ENCODE measurements at places on chromosomes 7 and 10. TPM values are rescaled to one million over a fixed set of nuclear protein-coding genes. Genes with fewer than 3 reads are reported as not detected.
A peak's percentile ranks its signal among the peaks of the same experiment; 100 is the strongest.

DNA sequence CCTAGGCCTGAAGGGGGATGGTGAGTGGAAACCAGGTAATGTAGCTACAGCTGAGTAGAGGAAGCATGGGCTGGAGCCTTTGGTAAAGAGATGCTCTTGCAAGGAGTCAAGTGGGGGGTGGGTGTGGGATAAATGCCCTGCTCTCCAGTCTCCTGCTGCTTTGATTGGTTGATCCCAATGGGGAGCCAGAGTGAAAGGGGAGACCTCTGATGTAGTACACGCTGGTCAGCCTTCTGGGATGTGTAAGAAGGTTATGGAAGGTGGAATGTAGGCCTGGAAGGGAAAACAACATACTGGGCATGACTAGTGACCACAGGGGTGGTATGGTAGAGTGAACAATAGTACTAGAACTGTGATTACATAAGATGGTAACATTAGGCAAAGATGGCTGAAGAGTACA lies 44.3 kb downstream of the TET1 start:
- H3K27ac ChIP-seq = no peak overlapping the region
- peaks cover 6% of the 10 kb centered on the region for H3K4me1 ChIP-seq
- H3K27me3 ChIP-seq = no peaks in the 10 kb centered on the region
- H3K36me3 ChIP-seq = no peaks in the 10 kb centered on the region

Gene CCDC172
- total RNA-seq = not detected

DNA sequence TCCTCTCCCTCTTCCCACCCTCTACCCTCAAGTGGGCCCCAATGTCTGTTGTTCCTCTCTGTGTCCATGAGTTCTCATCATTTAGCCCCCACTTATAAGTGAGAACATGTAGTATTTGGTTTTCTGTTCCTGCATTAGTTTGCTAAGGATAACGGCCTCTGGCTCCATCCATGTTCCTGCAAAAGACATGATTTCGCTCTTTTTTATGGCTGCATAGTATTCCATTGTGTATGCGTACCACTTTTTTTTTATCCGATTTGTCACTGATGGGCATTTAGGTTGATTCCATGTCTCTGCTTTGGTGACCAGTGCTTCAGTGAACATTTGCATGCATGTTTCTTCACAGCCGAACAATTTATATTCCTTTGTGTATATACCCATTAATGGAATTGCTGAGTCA lies 51.7 kb upstream of the ATP6V0A4 start:
- no peaks in the 10 kb centered on the region for H3K4me1 ChIP-seq
- H3K27me3 ChIP-seq = no peaks in the 10 kb centered on the region
- H3K27ac ChIP-seq = no peak overlapping the region
- H3K36me3 ChIP-seq = no peaks in the 10 kb centered on the region
- DNase-seq = no peak

- no peaks in the 10 kb centered on the region for H3K27me3 ChIP-seq
- DNase-seq = no peak
- H3K4me1 ChIP-seq = no peaks in the 10 kb centered on the region
- no peaks in the 10 kb centered on the region for H3K36me3 ChIP-seq
- H3K27ac ChIP-seq = no peak overlapping the region
- H3K4me3 ChIP-seq = no peak overlapping the region
These were observed 40.0 kb downstream of the CLIP2 start for GRCh38 chr7:74329225-74329624.

Gene STOX1
- 0.81 TPM for total RNA-seq

Gene CHRM2
- total RNA-seq = 0.25 TPM

- H3K36me3 ChIP-seq = no peaks in the 10 kb centered on the region
- H3K4me1 ChIP-seq = no peaks in the 10 kb centered on the region
- peak; percentile 54 for DNase-seq
- no peak within 1 kb of the TSS for H3K27ac ChIP-seq
- no peaks in the 10 kb centered on the region for H3K27me3 ChIP-seq
These were observed at the start of gene RET for GRCh38 chr10:43076876-43077420. TSS of gene RET (plus strand) at chr10:43077069. CDS start at chr10:43077259, 190 bp downstream.

Gene PNLIPRP2
- not detected for total RNA-seq

- no peaks in the 10 kb centered on the region for H3K27me3 ChIP-seq
- no peak overlapping the region for H3K27ac ChIP-seq
- no peaks in the 10 kb centered on the region for H3K36me3 ChIP-seq
- H3K4me1 ChIP-seq = no peaks in the 10 kb centered on the region
These were observed 188.1 kb downstream of the MYOF start for GRCh38 chr10:93293999-93294398.

DNA sequence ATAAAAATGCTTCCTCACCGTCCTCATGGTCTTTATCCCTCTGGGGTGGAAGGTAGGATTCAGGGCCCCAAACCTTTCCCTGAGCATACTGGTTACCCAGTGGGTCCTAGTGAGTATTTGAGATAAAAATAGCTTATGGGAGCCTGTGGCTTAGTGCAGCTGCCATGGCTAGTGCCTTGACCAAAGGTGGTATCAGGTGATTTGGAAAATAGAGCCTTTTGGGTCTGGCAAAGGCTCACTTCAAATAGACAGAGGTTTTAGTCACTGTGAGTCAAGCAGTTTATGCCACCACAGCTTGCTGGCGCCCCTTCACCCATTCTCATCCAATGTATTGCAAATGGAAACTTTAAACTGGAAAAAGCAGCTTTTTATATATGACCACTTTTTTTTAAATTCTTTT lies 30.4 kb downstream of the PLAU start:
- no peak overlapping the region for H3K4me3 ChIP-seq
- no peaks in the 10 kb centered on the region for H3K4me1 ChIP-seq
- no peaks in the 10 kb centered on the region for H3K36me3 ChIP-seq
- no peak for DNase-seq

Gene TSPAN33
- total RNA-seq = 26.7 TPM

Gene GJC3
- total RNA-seq = 0.40 TPM

DNA sequence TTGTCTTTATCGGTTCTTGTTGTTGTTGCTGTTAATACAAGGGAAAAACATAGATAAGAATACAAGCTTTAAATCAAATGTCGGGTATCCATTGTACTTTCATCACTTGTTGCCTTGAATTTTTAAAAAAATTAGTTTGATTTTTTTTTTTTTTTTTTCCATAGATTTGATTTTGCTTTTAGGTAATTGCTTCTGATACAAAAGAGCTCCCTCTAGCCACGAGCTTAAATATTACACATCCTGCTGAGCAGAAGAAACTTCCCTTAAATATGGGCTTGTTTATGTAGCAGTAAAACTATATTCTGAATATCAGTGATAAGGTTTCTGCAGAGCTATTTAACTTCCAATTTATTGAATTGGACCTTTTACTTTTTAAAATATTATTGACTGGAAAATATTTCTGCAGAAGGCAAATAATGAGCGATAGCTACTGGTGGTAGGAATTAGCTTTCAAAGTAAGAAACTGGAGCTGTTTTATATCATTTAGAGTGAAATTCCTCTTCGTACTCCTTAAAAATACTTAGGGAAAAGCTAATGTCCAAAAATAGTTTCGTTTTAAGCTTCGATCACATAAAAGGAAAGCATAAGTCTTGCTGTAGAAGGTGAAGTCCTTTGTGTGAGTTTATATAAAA lies 216.9 kb downstream of the POLR1F start:
- no peak overlapping the region for H3K27ac ChIP-seq
- H3K36me3 ChIP-seq = no peaks in the 10 kb centered on the region
- H3K27me3 ChIP-seq = no peaks in the 10 kb centered on the region
- DNase-seq = no peak

Gene ARID5B
- 2.7 TPM for total RNA-seq

Gene PIK3AP1
- total RNA-seq = 174 TPM

Gene CTTNBP2
- 2.3 TPM for total RNA-seq

Gene CEP55
- 0.20 TPM for total RNA-seq

Gene OPN1SW
- total RNA-seq = not detected

Gene POLD2
- 73.4 TPM for total RNA-seq

GRCh38 chr7:157046681-157047080 lies 36.2 kb upstream of the MNX1 start:
- H3K4me1 ChIP-seq = no peaks in the 10 kb centered on the region
- H3K27ac ChIP-seq = no peak overlapping the region
- H3K27me3 ChIP-seq = no peaks in the 10 kb centered on the region

DNA sequence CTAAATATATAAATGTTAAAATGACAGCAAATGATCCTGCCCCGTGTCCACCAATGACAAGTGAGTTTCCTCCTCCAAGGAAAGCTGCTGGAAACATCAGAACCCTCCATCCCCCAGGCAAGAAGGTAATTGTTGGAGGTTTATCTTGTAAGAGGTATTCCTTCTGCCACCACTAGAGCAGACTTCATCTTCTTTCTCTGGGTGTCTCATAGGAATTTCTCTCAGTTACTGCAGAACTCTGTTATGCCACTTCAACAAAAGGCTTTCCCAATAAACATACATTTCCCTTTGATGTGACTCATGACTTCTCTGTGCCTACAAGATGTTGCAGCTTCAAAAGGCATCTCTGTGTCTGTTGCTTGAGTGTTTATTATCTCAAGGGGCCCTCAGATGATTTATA lies 279.1 kb downstream of the BMPER start:
- H3K27me3 ChIP-seq = no peaks in the 10 kb centered on the region
- no peaks in the 10 kb centered on the region for H3K4me1 ChIP-seq
- no peak for DNase-seq
- H3K4me3 ChIP-seq = no peak overlapping the region
- no peaks in the 10 kb centered on the region for H3K36me3 ChIP-seq
- H3K27ac ChIP-seq = no peak overlapping the region

- DNase-seq = no peak
- H3K4me1 ChIP-seq = no peaks in the 10 kb centered on the region
- no peak overlapping the region for H3K4me3 ChIP-seq
These were observed 240.5 kb downstream of the ETV1 start for GRCh38 chr7:13748998-13749397.

GRCh38 chr7:124398937-124399552 lies 366.2 kb upstream of the TMEM229A start:
- H3K27ac ChIP-seq = no peak overlapping the region
- no peaks in the 10 kb centered on the region for H3K36me3 ChIP-seq
- DNase-seq = no peak
- no peak overlapping the region for H3K4me3 ChIP-seq

Gene C7orf25
- total RNA-seq = 2.4 TPM

Gene GIMAP5
- 9.8 TPM for total RNA-seq
